ENCODE measurements at places on chromosomes 5 and 9. TPM values are rescaled to one million over a fixed set of nuclear protein-coding genes. Genes with fewer than 3 reads are reported as not detected.
A peak's percentile ranks its signal among the peaks of the same experiment; 100 is the strongest.

GRCh38 chr5:111511174-111511830, 1.0 kb downstream of the STARD4 start:
- H3K36me3 ChIP-seq, result peaks cover 5% of the 10 kb centered on the region
- peak overlapping the region; percentile 96 for H3K27ac ChIP-seq
- H3K4me1 ChIP-seq, result peaks cover 30% of the 10 kb centered on the region

DNA sequence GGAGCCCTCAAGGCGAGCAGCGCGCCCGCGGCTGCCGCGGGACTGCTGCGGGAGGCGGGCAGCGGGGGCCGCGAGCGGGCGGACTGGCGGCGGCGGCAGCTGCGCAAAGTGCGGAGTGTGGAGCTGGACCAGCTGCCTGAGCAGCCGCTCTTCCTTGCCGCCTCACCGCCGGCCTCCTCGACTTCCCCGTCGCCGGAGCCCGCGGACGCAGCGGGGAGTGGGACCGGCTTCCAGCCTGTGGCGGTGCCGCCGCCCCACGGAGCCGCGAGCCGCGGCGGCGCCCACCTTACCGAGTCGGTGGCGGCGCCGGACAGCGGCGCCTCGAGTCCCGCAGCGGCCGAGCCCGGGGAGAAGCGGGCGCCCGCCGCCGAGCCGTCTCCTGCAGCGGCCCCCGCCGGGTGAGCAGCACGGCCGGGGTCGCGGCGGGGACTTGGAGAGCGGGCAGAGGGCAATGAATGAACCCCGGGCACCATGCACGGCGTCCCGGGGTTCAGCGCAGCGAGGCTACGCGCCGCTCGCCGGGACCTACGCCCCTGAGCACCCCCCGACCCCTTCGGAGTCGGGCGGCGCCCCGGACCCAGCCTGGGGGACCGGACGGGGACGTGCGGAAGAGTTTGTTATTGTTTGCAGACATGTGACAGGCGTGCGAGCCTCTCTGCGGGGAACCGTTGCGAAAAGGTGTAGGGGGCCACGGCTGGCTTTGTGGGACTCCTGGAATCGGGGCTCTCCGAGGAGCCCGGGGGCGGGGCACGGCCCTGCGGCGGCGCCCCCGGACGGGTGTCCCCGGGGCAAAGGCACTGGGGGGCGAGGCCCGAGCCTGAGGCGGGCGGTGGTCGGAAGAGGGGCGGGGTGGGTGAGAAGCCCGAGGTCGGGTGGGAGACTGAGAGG, 553 bp downstream of the MAP3K1 start:
- H3K27ac ChIP-seq, result peak overlapping the region; percentile 98
- H3K27me3 ChIP-seq, result no peaks in the 10 kb centered on the region
- DNase-seq, result peak; percentile 29
- peaks cover 33% of the 10 kb centered on the region for H3K4me1 ChIP-seq

CRB2 gene
- not detected for total RNA-seq

TJP2 gene
- 21.1 TPM for total RNA-seq

SLC1A3 gene
- total RNA-seq, result not detected

ADCY2 gene
- not detected for total RNA-seq

UBAC1 gene
- 23.7 TPM for total RNA-seq

Data from T-helper 17 cell (primary cell).